Brain (organoid and tissue), 16 donors: ENCODE measurements at places on chromosomes 7 and 10. TPM values are rescaled to one million over a fixed set of nuclear protein-coding genes. Genes with fewer than 3 reads are reported as not detected.

The FAM25A gene
- polyA plus RNA-seq, result not detected

The ERCC6 gene
- polyA plus RNA-seq, result 4.2 TPM

The NAT16 gene
- polyA plus RNA-seq, result 41.0 TPM

The HTR7 gene
- polyA plus RNA-seq, result not detected

The FOXP2 gene
- 0.29 TPM for polyA plus RNA-seq

The CLCN1 gene
- polyA plus RNA-seq, result not detected

The MCU gene
- polyA plus RNA-seq, result 13.6 TPM

The OR2AE1 gene
- not detected for polyA plus RNA-seq

The SAMD8 gene
- polyA plus RNA-seq, result 5.6 TPM

The CLDN4 gene
- 132 TPM for polyA plus RNA-seq

The CNTNAP2 gene
- polyA plus RNA-seq, result 145 TPM

The WDFY4 gene
- 0.73 TPM for polyA plus RNA-seq

The VPS50 gene
- polyA plus RNA-seq, result 5.6 TPM

The CALHM1 gene
- polyA plus RNA-seq, result 0.37 TPM

The CDK6 gene
- polyA plus RNA-seq, result 0.36 TPM

The ADAMTS14 gene
- 1.7 TPM for polyA plus RNA-seq

The ELFN1 gene
- polyA plus RNA-seq, result 1.2 TPM

The PLCE1 gene
- polyA plus RNA-seq, result 2.7 TPM
